ENCODE measurements at places on chromosomes 2 and 18. TPM values are rescaled to one million over a fixed set of nuclear protein-coding genes. Genes with fewer than 3 reads are reported as not detected.

The DYTN gene
- polyA plus RNA-seq: not detected

The COL4A4 gene
- polyA plus RNA-seq: not detected

The SIX3 gene
- polyA plus RNA-seq: not detected

The TUBA4B gene
- polyA plus RNA-seq: not detected

The IL18R1 gene
- polyA plus RNA-seq: 0.14 TPM

The IRS1 gene
- polyA plus RNA-seq: 44.5 TPM

- H3K4me1 ChIP-seq: peaks cover 6% of the 10 kb centered on the region
- H3K36me3 ChIP-seq: no peaks in the 10 kb centered on the region
- peaks cover 25% of the 10 kb centered on the region for H3K27me3 ChIP-seq
- no peak overlapping the region for H3K27ac ChIP-seq
- H3K4me3 ChIP-seq: peak overlapping the region; percentile 32
- DNase-seq: peak; percentile 30
Measured at GRCh38 chr2:236177967-236178889, 10.0 kb upstream of the GBX2 start.

GRCh38 chr2:129717560-129718130, 261.8 kb upstream of the RAB6C start:
- no peaks in the 10 kb centered on the region for H3K36me3 ChIP-seq
- no peaks in the 10 kb centered on the region for H3K27me3 ChIP-seq
- DNase-seq: no peak
- H3K4me1 ChIP-seq: no peaks in the 10 kb centered on the region
- H3K4me3 ChIP-seq: no peak overlapping the region

DNA sequence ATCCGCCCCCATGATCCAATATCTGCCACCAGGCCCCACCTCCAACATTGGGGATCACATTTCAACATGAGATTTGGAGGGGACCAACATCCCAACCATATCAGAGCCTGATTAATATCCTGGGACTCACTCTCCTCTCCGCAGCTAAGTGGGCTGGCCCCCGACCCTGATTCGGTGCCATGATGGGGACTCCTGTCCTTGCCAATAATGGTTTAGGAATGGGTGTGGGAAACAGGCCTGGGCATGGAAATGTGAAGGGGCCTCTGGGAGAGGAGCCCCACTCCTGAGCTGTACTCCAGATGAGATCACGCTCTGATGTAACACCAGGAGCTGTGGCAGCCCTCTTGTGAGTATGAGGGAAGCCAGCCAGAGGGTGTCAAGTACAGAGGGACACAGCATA, 77.3 kb upstream of the SMAD7 start:
- H3K36me3 ChIP-seq: no peaks in the 10 kb centered on the region
- no peak overlapping the region for H3K27ac ChIP-seq
- peaks cover 5% of the 10 kb centered on the region for H3K27me3 ChIP-seq
- peaks cover 6% of the 10 kb centered on the region for H3K4me1 ChIP-seq

- peak; percentile 33 for DNase-seq
- H3K27me3 ChIP-seq: no peaks in the 10 kb centered on the region
- no peak overlapping the region for H3K27ac ChIP-seq
- no peaks in the 10 kb centered on the region for H3K36me3 ChIP-seq
Measured at GRCh38 chr18:61322265-61322873, 10.9 kb upstream of the CDH20 start.

GRCh38 chr2:227881866-227882517, 10.6 kb downstream of the DAW1 start:
- peaks cover 3% of the 10 kb centered on the region for H3K4me1 ChIP-seq
- peak; percentile 40 for DNase-seq
- H3K27me3 ChIP-seq: no peaks in the 10 kb centered on the region
- H3K4me3 ChIP-seq: no peak overlapping the region
- no peak overlapping the region for H3K27ac ChIP-seq
- no peaks in the 10 kb centered on the region for H3K36me3 ChIP-seq

DNA sequence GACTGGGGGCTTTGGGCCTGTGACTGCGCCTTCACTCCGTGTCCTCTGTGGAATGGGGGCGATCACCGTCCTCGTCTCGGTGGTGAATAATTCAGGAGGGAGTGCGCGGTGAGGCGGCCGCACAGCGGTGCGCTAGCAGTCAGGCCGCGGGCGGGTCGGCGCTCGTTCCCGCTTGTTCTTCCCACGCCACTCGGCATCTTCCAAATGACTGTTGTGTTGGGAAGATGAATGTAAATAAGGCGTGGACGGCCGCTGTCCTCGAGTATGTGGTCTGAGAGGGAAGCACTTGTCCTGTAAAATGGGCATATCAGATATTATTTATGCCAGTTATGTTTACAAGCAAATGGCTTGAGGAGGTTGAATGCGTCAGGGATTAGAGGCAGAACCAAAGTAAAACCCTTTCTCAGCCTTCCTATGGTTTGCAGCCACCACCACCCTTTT, 608 bp upstream of the VPS4B start:
- DNase-seq: no peak
- no peaks in the 10 kb centered on the region for H3K4me1 ChIP-seq
- H3K27me3 ChIP-seq: no peaks in the 10 kb centered on the region

DNA sequence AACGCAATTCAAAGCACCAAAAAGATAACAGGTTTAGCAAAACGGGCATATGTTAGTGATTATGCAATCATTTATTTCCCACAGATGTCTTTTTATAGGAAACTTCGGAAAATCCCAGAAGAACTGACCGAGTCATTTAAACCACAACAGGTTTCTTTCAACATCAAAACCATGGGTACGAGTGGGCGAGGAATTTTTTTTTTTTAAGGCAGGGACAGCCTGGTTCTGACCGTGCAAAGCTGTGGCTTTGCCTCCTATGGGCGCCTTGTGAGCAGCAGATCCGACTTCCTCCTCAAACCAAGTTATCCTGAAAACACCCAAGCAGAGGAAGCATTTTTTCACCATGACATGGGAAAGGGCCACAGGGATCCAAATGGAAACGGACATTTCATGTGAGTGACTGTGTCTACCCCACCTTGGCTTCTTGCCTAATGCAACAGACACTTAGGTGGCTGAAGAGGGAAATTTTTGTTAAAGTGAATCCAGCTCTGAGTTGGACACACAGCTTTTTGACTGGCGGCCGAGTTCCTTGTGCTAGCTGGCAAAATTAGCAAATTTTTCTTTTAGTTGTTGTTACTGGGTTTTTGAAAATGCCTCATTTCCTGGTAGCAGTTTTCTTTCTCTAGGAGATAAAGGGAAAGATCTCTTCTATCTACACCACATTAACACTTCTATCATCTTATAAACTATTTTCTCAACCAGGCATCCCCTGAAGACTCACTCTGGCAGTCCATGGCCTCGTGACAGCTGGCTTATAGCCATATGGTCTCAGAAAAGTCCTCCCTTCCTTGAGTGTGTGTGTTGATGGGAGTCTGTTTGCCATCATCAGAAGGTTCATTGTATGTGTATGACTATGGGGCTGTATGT, 487.4 kb upstream of the ZEB2 start:
- peak; percentile 98 for DNase-seq
- H3K27me3 ChIP-seq: no peaks in the 10 kb centered on the region
- peak overlapping the region; percentile 19 for H3K4me3 ChIP-seq
- H3K36me3 ChIP-seq: no peaks in the 10 kb centered on the region
- peak overlapping the region; percentile 65 for H3K27ac ChIP-seq

DNA sequence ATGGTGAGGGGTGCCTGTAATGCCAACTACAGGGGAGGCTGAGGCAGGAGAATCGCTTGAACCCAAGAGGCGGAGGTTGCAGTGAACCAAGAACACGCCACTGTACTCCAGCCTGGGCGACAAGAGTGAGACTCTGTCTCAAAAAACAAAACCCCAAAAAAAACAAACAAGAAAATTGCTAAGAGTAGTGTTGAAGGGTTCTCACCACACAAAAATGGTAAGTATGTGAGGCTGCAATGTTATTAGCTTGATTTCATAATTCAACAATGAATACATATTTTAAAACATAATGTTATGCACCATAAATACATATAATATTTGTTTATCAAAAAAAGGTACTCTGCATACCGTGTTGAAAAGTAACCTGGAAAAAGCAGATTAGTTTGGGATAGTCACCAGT, 45.8 kb downstream of the PSMG2 start:
- no peak overlapping the region for H3K4me3 ChIP-seq
- peak; percentile 23 for DNase-seq
- peak overlapping the region; percentile 1 for H3K27ac ChIP-seq
- H3K4me1 ChIP-seq: peaks cover 7% of the 10 kb centered on the region
- H3K27me3 ChIP-seq: no peaks in the 10 kb centered on the region

DNA sequence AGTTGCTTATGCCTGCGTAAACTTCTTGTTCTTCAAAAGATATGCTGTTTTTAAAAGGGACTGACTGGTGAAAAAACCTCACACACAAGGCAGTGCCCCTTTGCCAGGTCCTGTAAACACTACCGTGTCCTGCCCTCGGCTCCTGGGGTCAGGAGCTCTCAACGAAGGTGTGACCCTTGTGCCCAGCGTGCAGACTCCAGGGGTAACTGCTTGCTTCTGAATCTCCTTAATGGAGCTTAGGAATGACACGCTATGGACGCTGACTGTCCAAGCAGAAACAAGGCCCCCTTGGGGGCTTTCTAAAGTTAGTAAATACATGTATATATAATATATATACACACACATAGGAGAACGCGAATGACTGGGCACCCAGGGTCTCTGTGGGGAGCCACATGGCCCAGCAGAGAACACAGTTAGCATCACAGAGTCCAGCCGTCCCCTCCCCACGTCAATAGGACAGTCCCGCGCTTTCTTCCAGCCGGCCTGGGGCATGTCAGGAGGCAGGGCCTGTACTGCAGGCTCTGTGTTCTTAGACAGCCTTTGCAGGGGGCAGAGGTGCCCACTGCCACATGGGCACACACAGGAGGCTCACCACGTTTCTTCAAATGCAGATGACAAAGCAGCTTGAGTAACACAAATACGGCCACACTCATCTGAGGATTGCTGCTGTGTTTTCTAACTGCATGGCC, 96.1 kb downstream of the HDAC4 start:
- no peak overlapping the region for H3K27ac ChIP-seq
- no peaks in the 10 kb centered on the region for H3K36me3 ChIP-seq
- H3K4me3 ChIP-seq: no peak overlapping the region
- no peaks in the 10 kb centered on the region for H3K27me3 ChIP-seq
- H3K4me1 ChIP-seq: peaks cover 18% of the 10 kb centered on the region
- no peak for DNase-seq

DNA sequence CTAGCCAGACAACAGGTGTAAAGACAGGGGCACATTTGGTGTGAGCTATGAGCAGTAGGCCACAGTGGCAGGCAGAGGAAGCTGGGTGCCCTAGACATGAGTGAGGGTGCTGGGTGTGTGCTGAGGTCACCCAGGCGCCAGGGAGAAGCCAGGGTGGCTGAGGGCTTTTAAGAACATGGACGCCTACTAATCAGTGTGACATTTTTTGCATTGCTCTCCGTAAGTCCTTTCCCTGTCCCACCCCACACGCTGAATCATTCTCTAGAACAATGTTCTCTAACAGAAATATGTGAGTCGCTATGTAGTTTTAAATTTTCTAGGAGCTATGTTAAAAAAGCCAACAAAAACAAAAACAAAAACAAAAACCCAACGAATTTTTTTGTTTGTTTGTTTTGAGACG, 204.5 kb upstream of the REV1 start:
- no peak for DNase-seq
- no peaks in the 10 kb centered on the region for H3K27me3 ChIP-seq
- no peak overlapping the region for H3K4me3 ChIP-seq
- no peaks in the 10 kb centered on the region for H3K36me3 ChIP-seq
- H3K27ac ChIP-seq: no peak overlapping the region
- H3K4me1 ChIP-seq: peaks cover 5% of the 10 kb centered on the region

- H3K36me3 ChIP-seq: no peaks in the 10 kb centered on the region
- H3K4me3 ChIP-seq: no peak overlapping the region
- H3K4me1 ChIP-seq: no peaks in the 10 kb centered on the region
- H3K27ac ChIP-seq: no peak overlapping the region
Measured at GRCh38 chr18:26181343-26181826, 44.9 kb upstream of the TAF4B start.

DNA sequence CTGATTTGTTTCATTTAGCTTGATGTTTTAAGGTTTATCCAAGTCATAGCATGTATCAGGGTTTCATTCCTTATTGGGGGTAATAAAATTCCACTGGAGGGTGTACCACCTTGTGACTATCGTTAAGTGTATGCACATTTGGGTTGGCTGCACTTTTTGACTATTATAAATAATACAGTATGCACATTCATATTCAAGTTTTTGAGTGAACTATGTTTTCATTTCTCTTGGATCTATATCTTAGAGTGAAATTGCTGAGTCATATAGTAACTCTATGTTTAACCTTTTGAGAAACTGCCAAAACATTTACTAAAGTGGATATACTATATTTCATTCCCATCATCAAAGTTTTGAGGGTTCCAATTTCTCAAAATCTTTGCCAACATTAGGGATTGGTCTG, 952.7 kb downstream of the TDRD15 start:
- no peaks in the 10 kb centered on the region for H3K36me3 ChIP-seq
- no peak overlapping the region for H3K4me3 ChIP-seq
- H3K27ac ChIP-seq: no peak overlapping the region
- H3K27me3 ChIP-seq: no peaks in the 10 kb centered on the region
- no peaks in the 10 kb centered on the region for H3K4me1 ChIP-seq

DNA sequence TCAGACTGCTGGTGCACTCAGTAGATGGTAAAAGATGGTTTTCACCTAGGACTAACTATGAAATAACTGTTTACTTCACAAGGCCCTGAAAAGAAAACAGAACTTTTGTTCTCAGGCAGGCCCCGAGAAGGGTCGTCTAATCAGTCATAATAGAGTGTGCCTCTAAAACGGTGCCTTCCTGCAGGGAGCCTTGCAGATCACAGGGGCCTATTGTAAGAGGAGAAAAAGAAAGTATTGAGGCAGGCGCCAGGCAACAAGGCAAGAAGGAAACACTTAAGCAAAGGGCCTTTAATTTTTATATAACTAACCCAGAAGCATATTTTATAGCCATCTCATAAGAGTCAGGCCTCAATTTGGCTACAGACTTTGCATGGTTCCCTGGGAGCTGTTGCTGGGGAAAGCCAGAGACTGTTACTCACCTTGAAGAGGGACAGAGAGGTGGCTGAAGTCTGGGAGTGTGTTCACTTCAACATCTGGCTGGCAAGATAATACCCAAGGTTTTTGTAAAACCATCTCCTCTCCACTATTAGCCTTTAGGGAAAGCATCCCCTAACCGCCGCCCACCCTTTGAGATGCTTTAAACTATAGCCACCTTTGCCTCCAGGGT, 117.1 kb downstream of the PRPF40A start:
- no peak overlapping the region for H3K4me3 ChIP-seq
- H3K4me1 ChIP-seq: peaks cover 4% of the 10 kb centered on the region
- no peak for DNase-seq
- no peaks in the 10 kb centered on the region for H3K27me3 ChIP-seq
- H3K36me3 ChIP-seq: no peaks in the 10 kb centered on the region
- H3K27ac ChIP-seq: no peak overlapping the region

DNA sequence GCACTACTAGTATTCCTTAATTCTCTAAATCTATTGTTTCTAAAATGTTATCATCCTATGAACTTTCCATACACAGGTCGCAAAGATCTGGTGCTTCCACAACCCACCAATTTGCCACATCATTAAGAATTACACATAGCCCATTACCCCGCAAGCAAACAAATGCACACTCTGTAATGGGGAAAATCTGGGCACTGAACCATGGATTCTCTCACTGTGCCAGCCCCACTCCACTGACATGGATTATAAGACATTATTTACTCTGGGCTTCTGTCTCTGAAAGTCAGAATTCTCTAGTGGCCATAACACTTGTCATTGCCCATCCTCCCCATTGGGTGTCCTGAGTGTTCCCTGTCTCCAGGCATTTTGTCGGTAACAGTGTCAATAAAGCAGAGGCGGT, 537.1 kb downstream of the EPHA4 start:
- H3K4me3 ChIP-seq: no peak overlapping the region
- H3K36me3 ChIP-seq: no peaks in the 10 kb centered on the region
- no peak overlapping the region for H3K27ac ChIP-seq
- no peaks in the 10 kb centered on the region for H3K27me3 ChIP-seq

Measured in IMR-90 (cell line).